GM23248 (cell line): ENCODE measurements at places on chromosomes 7 and 10. TPM values are rescaled to one million over a fixed set of nuclear protein-coding genes. Genes with fewer than 3 reads are reported as not detected.

DNA sequence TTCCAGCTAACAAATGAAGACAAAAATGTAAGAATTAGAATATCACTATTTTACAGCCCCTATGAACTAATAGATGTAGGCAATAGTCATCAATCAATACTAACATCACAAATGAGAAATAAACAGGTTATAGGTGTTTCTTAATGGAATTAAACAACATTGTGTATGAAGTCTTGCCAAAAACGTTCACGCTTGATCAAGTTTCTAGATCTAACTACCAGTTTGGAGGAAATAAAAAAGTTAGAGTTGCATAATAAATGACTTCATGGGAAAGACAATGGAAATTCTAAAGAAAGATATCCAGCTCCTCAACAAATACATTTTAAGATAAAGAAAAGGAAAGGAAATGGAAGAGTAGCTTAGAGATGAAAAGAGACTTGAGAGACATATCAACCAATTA lies 19.7 kb downstream of the TAC1 start:
- no peak for DNase-seq

DNA sequence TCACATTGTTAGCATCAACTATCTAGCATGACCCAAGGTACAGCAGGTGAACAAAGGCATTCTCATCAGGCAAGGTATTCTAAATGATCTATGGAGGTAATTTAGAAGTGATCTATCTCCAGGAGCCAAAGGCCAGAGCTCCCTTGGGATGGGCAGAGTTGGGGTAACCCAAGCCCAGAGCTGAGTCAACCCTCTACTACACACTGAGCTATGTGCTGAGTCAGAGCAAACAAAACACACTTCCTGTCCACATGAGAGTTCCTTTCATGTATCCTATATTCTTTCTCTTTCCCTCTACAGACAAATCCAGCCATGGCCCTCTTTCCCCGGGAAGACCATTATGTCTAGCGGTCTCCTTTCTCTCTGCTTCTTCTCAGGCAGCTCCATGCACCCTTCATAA lies 68.2 kb upstream of the AGK start:
- no peak for DNase-seq

- no peak for DNase-seq
These were observed 139.4 kb downstream of the KCND2 start for GRCh38 chr7:120412139-120413050.

DNA sequence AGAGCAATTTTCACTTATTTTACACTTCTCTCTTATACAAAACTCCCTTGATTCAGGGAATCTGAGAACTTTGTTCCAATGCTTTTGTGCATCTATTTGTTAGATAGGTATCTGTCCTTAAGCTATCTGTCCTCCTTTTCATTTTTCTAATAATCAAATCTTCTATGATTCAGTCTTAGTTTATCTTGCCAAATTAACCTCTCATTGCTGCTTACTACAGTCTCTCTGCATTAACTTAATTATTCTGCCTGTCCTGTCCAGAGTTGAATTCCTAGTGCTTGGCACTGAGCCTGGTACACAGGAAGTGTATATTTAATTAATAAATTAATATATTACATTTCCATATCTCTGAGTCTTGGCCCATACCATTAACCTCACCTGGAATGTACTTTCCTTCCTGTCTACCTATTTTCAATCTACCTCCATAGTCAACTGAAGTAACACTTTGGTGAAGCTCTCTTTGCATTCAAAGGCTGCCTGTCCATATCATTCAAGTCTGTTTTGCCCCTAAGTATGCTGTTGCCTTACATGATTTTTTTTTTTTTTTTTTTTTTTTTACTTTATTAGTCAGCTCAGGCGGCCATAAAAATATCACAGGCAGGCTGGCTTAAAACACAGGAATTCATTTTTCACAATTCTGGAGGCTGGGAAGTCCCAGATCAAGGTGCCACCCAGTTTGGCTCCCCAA lies 66.0 kb upstream of the CSTF2T start:
- no peak for DNase-seq

- no peak for DNase-seq
These were observed 14.3 kb downstream of the CPA1 start for GRCh38 chr7:130394421-130395195.

DNA sequence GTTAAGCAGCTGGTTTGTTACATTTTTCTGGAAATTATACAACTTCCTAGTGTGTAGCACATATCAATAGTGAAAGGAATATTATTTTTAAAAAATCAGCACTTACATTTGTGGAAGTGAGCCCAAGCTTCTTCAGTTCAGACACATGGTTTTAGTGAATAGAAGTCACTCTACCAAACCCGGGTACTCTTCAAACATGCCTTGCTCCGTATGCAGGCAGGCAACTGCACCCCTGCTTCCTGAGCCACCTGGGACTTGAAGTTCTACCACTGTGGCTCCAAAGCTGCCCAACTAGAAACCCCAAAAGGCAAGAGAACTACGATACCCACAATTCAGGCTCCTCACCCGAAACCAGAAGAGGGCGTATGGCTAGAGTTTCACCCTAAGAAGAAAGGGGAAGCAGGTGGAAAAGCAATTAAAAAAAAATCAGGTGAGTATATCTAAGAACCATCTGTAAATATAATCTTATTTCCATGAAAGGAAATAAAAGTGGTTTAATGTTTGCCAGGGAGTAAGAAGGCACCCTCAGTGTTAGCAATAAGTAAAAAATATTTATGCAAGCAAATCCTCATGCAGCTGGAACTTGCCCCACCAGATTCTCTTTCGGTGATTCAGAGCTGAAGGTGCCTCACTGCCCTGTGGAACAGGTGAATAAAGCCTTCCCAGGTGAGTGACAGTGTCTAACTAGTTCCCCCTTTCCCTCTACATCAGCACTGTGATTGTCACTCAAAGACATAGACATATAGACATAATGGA lies at the start of gene MACC1:
TSS of gene MACC1 (minus strand) at position 192 of the 756 bp plus-strand sequence. CDS start 55,522 bp downstream, outside the sequence.
- no peak for DNase-seq

DNA sequence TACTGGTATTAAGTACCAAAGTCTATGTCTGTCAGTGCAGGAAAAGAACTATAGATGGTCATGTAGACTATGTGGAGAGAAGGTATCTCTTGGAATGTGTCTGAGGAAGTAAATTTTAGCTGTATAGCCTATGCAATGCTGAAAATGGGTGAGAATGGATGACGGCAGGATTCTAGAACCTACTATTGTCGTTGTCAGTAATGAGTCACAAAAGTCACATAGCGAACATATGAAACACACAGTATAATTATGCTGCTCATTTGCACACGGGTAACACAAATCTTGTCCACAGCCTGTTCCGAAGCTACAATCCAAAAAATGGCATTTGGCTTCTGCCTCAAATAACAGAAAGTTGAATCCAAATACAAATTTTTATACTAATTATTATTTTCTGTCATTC lies 33.6 kb upstream of the KMT2E start:
- DNase-seq, result peak; percentile 67

GRCh38 chr10:113692271-113692670 lies 12.6 kb downstream of the CASP7 start:
- DNase-seq, result no peak

- no peak for DNase-seq
These were observed 46.7 kb upstream of the RAB18 start for GRCh38 chr10:27457261-27457945.

- peak; percentile 74 for DNase-seq
These were observed 33.9 kb downstream of the SGPL1 start for GRCh38 chr10:70849582-70850016.

GRCh38 chr7:4814433-4814832 lies 39.0 kb downstream of the AP5Z1 start:
- no peak for DNase-seq

DNA sequence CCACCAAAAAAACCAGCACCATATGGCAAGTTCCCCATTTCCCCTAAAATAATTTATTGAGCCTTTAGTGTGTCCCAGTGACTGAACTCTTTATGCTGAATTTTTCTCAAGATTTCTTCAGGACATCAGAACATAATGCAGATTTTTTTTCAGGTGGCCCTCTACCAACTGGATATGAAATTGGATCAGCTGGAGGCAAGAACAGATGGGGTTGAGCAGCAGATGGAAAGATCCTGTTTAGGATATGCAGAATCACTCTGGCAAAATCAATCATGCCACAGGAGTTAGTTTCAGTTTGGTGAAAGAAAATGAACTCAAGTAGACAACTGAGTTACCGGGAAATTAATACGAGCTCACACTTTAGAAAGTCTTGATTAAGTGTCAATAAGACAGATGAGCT lies 761.5 kb upstream of the C7orf33 start:
- DNase-seq, result no peak

DNA sequence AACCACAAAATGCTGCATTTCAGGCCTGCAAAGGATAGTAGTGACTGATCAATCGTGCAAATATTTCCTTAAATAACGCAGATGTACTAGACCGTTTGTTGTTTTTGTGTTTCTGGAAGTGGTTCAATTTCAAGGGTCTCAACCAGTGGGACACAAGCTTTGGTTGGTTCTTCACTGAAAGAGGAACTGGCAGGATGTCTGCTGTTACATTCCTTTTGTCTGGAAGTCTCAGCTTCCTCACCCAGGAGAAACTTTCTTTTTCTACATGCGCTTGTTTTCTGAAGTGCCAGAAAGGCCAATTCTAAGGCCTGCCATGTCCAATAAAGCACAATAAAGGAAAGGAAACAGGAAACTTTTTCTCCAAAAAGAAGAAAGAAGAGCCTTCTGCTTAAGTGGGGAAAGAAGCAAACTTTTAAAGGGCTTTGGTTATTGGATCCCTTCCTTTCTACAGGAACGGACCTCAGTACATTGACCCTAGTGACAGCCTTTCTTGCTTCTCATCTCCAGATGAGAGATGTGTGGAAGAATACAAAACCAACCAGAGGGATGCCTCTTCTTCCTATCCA lies 4.1 kb downstream of the DKK1 start:
- peak; percentile 48 for DNase-seq

DNA sequence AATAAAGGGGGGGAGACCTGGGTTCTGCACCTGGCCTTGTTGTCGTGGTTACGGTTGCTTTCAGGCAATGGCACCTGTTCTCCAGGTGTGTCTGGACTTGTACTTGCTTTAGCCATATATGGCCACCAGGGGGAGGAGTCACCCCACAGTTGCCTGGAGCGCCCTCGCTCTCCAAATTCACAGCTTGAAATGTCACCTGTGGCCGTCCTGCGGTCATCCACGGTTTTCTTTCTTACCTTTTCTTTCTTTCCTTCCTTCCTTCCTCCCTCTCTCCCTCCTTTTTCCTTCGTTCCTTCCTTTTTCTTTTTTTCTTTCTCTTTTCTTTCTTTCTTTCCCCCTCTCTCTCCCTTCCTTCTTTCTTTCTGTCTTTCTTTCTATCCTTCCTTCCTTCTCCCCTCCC lies 157.2 kb upstream of the ZNF92 start:
- DNase-seq, result peak; percentile 57

DNA sequence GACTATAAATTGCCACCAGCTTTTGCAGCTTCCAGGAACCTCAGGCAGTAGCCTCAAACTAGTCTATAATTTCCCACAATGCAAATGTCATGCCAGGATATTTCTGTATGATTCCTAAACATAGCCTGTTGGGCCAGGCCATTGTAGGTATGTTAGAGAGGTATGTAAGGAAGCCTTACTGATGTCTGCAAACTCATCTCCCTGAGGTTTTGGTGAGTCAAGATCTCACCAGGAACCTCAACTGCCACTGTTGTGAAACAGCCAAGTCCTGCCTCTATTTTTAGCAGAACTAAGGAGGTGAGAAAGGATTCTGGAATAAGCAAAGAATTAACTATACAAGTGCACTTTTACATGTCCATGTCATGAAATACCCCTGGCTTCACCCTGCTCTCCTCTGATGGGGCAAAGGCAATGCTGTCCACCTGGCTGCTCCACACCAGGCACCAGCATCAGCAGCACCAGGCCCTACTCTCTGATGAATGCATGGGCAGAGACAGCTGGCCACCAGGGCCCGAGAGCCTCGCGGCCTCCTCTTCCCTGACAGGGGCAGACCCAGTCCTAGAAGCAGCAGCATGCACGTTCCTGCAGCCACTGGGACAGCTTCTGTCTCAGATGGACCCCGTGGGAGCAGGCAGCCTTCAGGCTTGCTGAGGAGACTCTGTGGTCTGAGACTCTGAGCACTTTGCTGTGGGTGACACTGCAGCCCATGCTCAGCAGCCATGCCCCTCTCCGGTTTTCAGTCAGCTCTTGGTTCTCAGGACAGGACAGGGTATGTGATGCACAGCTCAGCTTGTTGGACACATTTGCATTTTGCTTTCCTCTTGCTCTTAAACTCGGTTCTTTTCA lies 147.3 kb downstream of the ZMYND11 start:
- peak; percentile 77 for DNase-seq

DNA sequence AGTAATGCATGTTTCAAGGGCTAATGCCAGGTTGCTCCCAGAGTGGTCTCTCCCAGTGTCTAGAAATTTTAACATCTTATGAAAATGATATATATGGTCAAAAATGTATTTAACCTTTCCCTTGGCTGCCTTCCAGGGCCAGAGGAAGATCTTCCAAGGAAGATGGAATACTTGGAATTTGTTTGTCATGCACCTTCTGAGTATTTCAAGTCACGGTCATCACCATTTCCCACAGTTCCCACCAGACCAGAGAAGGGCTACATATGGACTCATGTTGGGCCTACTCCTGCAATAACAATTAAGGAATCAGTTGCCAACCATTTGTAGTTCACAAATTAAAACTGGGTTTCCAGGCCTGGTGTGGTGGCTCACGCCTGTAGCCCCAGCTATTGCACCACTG lies 9.0 kb downstream of the GATAD1 start:
- DNase-seq, result peak; percentile 55

DNA sequence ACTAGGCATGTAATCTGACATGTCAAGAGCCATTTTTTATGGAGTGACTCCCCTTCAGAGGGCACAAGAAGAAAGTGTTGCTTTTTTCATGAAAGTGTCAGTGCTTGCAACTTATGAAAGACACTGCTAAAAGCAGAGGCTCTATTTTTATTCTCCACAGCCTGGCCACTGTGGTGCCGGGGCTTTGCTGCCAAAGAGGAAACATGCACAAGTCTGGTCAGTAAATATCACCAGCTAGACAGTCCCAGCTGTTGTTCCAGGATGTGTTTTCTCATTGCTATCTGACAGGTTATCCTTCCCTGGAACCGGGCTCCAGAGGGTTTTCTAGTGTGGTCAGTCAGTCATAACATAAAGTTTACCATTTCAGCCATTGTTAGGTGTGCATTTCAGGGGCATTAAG lies 180.7 kb upstream of the PITRM1 start:
- DNase-seq, result no peak

ARHGAP21 gene
- 95.7 and 176 TPM in 2 replicates for total RNA-seq

ASIC3 gene
- total RNA-seq, result 1.1 TPM in 1 of 2 replicates, not detected in the other

SPACDR gene
- total RNA-seq, result not detected in 2 replicates

RADIL gene
- 0.13 and 4.3 TPM in 2 replicates for total RNA-seq

GFRA1 gene
- total RNA-seq, result 5.0 and 8.1 TPM in 2 replicates

CYP3A4 gene
- total RNA-seq, result not detected in 2 replicates

WIPF3 gene
- total RNA-seq, result not detected in 2 replicates
